Skeletal muscle cell (primary cell): ENCODE measurements at places on chromosomes 16 and 17.

DNA sequence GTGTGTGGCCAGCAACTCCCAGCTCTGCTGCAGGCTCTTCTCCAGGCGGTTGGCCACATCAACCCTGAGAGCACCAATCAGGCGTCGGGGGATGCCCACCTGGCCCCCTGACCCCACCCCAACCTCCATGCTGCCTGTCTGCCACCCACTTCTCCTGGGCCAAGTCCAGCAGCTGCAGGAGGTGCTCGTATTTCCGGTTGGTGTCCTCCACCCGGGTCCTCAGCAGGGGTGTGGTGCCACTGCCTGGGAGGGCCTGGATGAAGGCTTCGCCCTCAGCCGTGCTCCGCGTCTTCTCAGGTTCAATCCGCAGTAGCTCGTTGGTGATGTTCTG, 44.6 kb downstream of the UBN1 start:
- no peak for DNase-seq

- DNase-seq = no peak
Measured at GRCh38 chr17:48456589-48456988, 26.6 kb upstream of the SKAP1 start.

DNA sequence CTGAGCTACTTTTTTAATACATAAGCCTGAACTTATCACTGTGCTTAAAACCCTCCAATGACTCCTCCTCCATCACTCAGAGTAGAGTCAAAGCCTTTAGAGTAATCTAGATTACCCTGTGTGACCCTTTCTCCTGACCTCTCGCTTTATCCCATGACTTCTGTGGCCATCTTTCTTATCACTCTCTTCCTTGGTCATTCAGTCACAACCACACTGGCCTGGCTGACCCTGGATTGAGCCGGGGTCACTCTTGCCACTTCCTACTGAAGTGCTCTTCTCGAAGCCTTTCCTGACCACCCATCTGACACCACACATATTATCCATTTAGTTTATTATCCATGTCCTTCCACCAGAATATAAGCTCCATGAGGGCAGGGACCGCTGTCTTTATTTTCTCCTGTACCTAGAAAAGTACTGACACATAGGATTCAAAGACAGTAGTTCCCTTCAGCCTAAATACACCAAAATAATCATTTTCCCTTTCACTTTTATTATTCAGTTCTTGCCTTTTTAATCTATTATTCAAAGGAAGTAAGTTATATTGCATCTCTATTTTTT, 28.0 kb upstream of the ABCA9 start:
- DNase-seq = no peak

DNA sequence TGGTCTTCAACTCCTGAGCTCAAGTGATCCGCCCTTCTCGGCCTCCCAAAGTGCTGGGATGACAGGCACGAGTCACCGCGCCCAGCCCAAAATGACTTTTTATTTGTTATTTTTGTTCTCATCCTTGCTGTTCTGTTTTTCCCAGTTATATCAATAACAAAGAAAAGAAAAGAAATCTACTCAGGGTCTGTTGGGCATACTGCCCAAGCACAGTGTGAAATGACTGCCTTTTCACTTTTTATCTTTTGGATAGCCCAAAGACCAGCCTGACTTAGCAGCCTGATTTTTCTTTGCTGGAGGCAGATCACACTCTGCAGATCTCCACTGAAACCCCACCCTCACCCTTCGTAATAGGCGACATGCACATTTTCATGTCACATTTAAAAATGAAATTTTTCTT, 493.2 kb downstream of the MAF start:
- no peak for DNase-seq

GRCh38 chr16:89286096-89286495, 68.6 kb downstream of the ZNF778 start:
- DNase-seq = no peak

DNA sequence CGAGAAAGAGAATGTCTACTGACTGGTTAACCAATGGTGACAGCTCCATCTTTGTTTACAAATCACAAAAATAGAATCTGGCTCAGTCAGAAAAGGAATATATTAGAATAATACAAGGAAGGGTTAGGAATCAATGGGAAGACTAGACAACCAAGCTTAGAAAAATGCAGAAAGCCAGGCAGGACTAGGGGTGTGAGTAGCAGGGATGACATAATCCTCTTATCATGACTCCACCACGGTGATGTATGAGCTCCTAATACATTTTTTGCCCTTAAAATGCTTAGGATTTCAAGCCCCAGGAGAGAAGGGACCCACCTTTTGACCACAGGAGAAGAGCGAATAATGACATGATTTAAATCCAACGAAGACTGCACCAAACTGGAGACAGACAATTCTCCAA, 252.3 kb downstream of the CHD9NB start:
- DNase-seq = no peak
